ENCODE measurements at places on chromosomes 2 and 18.

DNA sequence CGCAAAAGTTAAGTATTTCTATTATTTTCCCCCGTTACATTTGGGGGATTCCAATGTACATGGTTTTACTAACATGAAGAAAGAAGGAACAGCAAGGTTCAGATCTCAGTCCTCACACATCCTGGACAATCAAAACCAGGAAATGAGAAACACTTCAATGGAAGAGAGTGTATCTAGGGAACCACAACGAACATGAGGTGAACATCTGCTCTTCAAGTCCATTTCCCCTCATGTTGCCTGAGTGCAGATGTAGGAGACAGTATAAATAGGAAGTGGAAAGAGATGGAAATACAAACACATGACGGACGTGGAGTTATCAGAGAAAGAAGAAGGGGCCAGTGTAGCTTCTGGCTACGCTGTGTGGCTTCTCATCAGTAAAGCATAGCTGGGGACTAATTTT lies 52.6 kb downstream of the CHN1 start:
- no peak for DNase-seq

DNA sequence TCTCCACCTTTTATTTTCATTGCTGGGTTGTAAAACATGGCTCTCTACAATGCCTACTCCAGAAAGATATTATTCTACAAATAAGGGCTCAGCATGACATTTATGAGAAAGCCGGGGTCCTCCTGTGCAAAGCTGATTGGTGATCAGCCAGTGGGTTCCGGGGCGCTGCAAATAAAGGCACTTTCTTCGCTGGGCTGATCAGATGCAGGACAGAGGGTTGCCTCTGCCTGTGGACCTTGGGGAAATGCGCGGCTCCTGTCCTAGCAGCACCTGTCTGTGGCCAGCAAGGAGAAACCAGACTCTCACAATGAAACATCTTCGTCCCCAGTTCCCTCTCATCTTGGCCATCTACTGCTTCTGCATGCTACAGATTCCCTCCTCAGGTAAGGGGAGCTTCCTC lies at the start of gene NMS:
Gene NMS (plus strand): TSS at position 301 of the 400 bp plus-strand sequence. CDS start 7 bp downstream, at position 308.
- no peak for DNase-seq

DNA sequence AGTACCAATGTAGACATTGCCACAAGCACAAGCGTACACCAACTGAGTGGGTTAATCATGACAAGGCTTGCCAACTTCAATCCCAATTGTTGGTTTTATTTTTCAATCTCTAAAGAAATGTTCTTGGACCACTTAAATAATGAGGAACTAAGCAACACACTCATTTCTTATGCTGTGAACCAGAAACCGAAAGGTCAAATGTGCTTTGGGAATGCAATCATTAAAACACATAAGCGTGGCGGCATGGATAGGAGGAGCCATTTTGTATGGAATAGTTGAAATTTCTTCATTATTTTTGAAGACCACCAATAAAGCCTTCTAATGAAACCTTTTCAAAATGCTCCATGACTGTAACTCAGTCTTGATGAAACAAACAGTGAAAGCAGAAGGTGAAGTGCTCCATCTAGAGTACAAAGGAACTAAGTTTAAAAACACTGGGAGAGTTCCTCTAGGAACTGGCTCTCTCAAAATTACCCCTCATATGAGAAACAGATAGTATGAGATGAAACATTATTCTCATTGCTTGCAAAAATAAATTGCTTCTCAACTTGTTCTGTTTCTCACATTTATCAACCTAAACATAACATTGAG lies 113.2 kb upstream of the CHST9 start:
- DNase-seq: no peak

- DNase-seq: no peak
Observed at GRCh38 chr2:18934886-18935285, 345.5 kb upstream of the NT5C1B start.

DNA sequence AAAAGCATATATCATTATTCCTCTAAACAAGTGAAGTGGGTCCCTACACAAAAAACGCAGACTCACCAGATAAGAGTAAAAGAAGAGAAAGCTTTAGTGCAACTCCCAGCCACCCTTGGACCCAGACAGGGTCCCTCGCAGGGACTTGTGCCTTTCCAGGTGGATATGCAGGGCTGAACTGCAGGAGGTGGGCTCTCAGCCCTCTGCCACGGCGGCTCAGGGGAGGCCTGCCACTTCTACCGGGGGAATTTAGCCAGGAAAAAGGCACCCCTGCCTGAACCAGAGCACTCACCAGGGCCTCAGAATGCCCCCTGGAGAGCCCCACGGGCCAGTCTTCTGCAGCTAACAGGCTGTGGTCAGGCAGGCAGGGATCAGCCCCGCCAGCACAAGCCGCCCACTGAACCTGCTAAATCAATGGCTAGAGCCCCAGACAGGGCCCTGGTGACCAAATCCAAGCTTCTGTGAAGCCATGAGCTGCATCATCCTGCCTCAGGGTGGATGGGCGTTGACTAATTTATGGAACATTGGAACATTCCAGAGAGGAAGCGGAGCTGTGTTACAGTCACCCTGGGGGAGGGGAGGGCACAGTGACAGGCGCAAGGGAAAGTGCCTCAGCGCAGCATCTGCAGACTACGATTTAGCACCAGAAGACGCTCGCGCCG lies 209.3 kb downstream of the EIPR1 start:
- DNase-seq: no peak

DNA sequence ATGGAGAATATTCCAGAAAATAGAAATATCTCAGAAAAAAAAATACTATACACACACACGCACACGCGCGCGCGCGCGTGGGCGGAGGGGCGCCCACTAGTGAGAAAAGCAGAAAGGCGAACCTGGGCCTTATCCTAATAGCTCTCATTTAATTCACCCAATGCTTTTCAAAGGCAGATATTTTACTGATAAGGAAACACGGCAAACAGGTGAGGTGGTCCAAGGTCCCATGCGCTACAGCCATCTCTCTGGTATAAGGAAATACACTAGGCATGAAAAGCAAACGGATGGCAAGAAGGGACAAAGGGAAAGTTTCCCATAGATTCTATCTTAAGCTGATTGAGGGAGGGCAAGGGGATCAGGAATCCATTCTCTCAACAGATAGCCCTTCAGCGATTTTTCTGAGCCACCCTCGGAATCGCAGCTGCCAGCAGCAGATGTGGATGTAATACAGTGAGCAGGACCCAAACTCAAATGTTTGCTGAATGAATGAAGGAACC lies 136.7 kb downstream of the TMEM247 start:
- DNase-seq: no peak

- DNase-seq: no peak
Observed at GRCh38 chr2:69773206-69773605, 31.3 kb downstream of the ANXA4 start.

GRCh38 chr2:181038796-181039195 lies 58.4 kb downstream of the UBE2E3 start:
- DNase-seq: no peak

DNA sequence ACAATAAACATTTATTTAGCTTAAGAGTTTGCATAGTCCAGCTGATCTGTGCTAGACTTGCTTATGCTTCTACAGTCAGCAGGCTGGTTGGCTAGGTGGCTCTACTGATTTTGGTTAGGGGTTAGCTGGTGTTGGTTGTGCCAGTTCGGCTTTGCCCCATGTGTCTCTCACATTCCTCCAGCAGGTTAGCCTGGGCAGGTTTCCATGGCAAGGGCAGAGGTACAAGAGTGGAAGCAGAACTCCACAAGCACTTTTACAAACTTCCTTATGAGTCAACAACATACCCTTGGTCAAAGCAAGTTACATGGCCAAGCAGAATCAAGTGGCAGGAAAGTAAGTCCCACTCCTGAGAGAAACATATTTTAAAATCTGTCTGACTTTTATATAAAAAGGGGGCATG lies 82.3 kb downstream of the SS18 start:
- no peak for DNase-seq

- DNase-seq: no peak
Observed at GRCh38 chr2:199495147-199495546, 37.4 kb upstream of the SATB2 start.

DNA sequence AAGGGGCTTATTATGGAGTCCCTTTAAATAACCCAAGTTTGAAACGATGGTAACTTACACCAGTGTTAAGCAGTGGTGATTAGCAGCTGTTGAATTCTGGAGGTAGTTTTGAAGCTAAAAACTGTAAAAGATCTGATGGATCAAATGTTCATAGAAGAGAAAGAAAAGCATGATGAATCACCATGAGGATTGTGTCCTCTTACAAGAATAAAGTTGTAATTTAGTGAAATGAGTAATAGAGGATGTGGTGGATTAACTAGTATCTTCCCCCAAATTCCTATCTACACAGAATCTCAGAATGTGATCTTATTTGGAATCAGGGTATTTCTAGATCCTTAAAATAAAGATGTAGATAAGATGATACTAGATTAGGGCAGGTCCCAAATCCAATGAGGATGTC lies 1138.2 kb upstream of the TMEFF2 start:
- DNase-seq: no peak

DNA sequence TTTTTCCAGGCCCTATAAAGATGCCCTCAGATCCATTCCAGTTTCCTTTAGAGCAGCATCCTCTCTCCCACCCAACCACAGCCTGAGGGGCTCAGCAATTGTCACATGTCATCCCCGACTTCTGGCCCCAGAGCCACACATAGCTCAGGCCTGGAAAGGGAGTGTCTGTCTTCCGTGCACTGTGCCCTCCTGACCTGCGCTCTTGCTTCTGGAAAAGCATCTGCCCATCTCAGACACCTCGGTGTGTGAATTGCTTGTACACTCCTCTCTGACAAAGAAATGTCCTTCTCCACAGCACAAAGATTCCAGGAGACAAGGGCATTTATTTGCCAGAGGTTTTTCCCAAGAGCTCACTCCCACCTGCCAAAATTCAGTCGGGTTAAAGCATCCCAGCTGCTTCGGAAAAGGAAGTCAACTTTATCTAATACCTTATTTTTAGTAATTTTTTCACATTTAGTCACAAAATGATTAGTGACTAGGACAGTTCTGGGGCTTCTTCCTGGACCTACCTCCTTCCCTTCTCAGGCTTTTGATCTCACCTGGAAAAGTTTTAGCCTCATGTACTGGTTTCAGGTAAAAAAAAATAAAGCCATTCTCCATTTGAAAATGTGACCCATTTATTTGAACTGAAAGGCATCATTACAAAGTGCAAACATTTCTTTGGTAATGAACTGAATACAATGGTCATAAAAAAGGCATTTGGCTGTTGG lies 112.9 kb downstream of the PXDN start:
- DNase-seq: no peak

GRCh38 chr2:119702918-119703401 lies 24.0 kb downstream of the TMEM177 start:
- DNase-seq: no peak

GRCh38 chr2:219726916-219727315 lies 99.5 kb downstream of the SLC4A3 start:
- no peak for DNase-seq

DNA sequence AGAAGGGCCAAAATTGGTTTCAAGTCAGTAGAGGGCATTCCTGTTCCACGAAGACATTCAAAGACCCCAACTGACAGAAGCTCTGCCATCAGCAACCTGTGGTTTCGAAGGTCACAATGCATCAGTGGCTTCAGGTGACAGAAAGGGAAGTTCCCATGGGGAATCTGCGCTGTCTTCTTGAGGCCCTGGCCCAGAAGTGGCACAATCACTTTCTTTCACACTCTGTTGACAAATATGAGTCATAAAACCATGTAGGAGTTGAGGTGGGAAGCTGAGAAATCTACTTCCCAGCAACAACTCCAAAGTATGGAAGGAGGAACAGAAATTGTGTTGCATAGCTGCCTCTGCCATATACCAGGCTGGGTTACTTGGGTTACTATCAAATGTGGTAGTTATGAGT lies 621.1 kb upstream of the FANCL start:
- no peak for DNase-seq

DNA sequence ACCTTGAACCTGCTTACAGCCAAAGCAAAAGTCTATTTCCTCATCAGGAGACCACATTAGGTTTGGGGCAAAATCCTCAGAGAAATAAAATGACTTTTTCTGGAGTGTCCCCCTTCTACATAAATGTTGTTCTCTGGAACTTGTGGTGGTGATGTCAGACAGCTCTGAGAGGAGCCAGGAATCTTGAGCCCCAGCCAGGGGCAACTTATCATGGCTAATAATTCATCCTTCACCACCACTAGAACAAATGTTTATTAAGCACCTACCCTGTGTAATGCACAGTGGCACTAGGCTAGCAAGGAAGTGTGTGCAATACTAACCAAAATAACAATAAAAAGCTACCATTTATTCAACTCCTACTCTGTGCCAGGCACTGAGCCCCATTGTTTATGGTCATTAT lies 9.0 kb upstream of the BMP10 start:
- DNase-seq: no peak

Data from glomerular endothelial cell (primary cell).